Ascending aorta (tissue), 2 donors: ENCODE measurements at places on chromosomes 2 and 18.

DNA sequence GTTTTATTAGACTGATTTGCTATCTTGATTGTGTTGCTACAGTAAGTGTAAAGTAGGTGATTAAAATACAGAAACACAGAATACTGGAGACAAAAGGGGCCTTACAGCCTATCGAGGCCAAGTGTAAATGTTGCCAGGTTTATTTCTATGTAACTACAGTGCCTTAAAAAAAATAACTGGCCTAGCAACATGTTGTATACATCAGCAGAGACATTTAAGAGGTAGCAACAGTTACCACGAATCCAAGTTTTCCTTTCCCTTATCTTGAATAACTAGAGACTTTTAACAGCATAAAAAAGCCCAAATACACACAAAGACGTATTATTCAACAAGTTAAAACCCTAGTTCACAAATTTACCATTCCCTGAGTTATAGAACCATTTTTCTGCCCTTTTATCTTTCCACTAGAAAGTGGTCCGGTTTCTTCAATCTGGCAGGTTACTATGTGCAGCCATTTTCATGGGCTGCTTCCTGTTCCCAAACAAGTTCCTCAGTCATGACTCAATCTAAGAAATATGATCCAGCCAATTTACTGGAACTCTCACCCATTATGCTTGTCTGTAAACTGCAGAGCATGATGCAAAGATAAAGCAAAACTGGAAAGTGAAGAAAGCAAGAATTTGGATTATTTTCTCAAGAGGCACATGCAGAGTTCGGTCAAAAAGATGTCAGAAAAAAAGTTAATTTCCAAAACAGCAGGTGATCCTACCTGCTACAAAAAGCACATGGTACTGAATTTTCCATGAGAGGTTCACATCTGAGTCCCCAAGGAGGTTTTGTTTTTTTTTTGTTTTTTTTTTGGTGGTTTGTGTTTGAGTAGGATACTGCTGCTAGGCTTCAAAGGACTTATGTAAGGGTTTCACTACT is 22.2 kb downstream of the NFE2L2 start:
- H3K36me3 ChIP-seq = no peaks in the 10 kb centered on the region
- peaks cover 86% of the 10 kb centered on the region for H3K4me1 ChIP-seq
- no peaks in the 10 kb centered on the region for H3K27me3 ChIP-seq
- H3K4me3 ChIP-seq = peak overlapping the region; percentile 34
- DNase-seq = no peak

GRCh38 chr2:28164280-28164801 is 228.3 kb upstream of the FOSL2 start:
- H3K27me3 ChIP-seq = no peaks in the 10 kb centered on the region
- DNase-seq = no peak
- no peak overlapping the region for H3K27ac ChIP-seq
- H3K4me1 ChIP-seq = no peaks in the 10 kb centered on the region
- no peaks in the 10 kb centered on the region for H3K36me3 ChIP-seq

DNA sequence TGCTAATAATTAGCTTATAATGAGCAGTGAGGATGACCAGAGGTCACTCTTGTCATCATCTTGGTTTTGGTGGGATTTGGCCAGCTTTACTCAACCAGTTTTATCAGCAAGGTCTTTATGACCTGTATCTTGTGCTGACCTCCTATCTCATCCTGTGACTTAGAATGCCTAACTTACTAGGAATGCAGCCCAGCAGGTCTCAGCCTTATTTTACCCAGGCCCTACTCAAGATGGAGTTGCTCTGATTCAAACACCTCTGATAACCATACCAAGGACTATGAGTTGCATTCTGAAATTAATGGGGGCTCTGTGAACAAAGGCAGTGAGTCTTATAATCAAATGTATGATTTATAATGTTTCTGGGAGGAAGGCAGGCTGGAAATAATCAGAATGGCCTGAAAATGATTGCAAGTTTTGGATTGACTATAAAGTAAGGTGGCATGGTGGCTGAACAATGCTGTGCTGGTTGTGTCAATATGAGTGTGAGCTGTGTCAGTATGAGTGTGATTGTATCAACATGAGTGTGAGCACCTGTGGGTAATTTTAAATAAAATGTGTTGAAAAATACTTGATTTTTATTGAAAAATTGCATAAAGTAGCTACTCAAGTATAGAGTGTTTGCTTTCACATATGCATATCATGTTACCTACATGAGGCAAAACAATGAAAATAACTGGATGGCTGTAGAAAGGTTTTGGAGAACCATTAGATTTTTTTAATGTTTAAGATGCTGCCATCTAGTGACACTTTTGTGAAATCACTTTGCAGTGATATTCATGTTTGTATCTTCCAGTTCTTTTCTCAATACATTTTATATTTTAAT is 103.0 kb downstream of the KYNU start:
- H3K27ac ChIP-seq = no peak overlapping the region
- no peaks in the 10 kb centered on the region for H3K27me3 ChIP-seq
- H3K4me3 ChIP-seq = no peak overlapping the region
- DNase-seq = no peak
- H3K4me1 ChIP-seq = no peaks in the 10 kb centered on the region
- H3K36me3 ChIP-seq = no peaks in the 10 kb centered on the region

DNA sequence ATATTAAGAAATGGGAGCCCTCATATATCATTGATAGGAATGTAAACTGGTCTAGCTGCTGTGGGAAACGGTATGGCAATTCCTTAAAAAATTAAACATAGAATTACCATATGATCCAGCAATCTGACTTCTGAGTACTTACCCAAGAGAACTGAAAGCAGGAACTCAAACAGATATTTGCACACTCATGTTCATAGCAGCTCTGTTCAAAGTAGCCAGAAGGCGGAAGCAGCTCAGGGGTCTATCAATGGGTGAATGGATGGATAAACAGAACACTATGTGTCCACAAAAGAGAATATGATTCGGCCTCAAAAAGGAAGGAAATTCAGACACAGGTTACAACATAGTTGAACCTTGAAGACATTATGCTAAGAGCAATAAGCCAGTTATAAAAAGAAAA is 135.7 kb upstream of the NDUFV2 start:
- H3K27ac ChIP-seq = no peak overlapping the region
- no peaks in the 10 kb centered on the region for H3K27me3 ChIP-seq
- no peaks in the 10 kb centered on the region for H3K36me3 ChIP-seq
- H3K4me3 ChIP-seq = no peak overlapping the region
- H3K4me1 ChIP-seq = no peaks in the 10 kb centered on the region

DNA sequence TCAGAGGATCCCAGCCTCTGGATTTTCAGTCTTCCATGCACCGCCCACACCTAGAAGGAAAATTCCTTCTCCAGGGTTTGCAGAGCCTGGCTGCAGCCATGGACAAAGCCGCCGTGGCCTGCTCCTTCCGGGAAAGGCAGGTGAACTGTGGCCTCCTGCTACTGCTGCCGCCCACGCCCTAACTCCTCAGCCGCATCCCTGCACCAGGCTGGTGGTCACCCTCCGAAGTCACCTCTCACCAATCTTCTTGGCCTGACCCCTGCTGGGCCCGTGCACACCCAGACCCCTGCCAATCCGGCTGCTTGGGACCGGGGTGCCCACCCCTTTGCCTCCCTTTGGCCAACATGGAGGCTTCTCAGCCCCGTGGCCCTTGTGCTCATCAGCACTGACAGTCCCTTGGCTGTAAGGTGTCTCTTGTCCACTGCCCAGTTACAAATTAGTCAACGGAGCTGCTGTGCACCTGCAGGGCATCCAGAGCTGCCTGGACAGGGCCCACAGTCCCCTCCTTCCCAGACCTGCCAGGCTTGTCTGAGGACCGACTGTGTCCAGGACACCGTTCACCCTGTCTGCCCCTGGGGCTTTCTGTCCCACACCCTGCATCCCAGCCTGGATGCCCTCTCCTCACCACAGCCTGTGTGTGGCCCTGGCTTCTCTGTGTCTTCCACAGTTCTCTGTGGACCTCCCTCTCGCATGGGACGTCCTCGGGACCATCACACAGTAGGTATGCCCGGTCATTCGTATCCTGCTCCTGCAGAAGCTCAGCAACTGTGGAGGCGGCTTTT is 130.1 kb upstream of the TPO start:
- H3K4me3 ChIP-seq = no peak overlapping the region
- no peaks in the 10 kb centered on the region for H3K36me3 ChIP-seq
- H3K27ac ChIP-seq = no peak overlapping the region
- H3K4me1 ChIP-seq = no peaks in the 10 kb centered on the region

GRCh38 chr2:128360711-128361110 is 42.0 kb upstream of the HS6ST1 start:
- no peaks in the 10 kb centered on the region for H3K36me3 ChIP-seq
- H3K4me3 ChIP-seq = no peak overlapping the region
- H3K4me1 ChIP-seq = peaks cover 19% of the 10 kb centered on the region
- no peak for DNase-seq
- H3K27ac ChIP-seq = no peak overlapping the region
- no peaks in the 10 kb centered on the region for H3K27me3 ChIP-seq

- no peaks in the 10 kb centered on the region for H3K4me1 ChIP-seq
- no peak for DNase-seq
- no peaks in the 10 kb centered on the region for H3K27me3 ChIP-seq
- H3K4me3 ChIP-seq = no peak overlapping the region
- no peak overlapping the region for H3K27ac ChIP-seq
- no peaks in the 10 kb centered on the region for H3K36me3 ChIP-seq
These were observed 8.2 kb upstream of the CIB4 start for GRCh38 chr2:26649322-26649721.

DNA sequence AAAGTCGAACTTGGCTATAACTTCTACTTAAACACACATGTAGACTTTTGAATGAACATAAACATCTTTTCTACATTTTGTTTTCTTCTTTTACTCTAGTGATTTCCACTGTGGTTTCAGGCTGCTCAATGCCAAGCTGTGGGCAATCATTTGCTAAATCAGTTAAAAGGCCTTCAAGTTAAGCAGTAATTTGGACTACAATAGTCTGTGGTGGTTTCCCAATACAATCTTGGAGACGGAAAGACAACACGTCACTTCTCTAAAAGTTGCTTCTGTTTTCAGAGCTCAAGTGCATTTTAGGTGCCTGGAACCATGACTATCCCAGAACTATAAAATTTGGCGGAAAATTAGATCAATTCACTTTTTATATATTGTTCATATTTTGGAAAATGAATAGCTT is 69.4 kb downstream of the TXNL1 start:
- no peaks in the 10 kb centered on the region for H3K4me1 ChIP-seq
- no peak overlapping the region for H3K4me3 ChIP-seq
- H3K27me3 ChIP-seq = no peaks in the 10 kb centered on the region
- H3K36me3 ChIP-seq = no peaks in the 10 kb centered on the region

DNA sequence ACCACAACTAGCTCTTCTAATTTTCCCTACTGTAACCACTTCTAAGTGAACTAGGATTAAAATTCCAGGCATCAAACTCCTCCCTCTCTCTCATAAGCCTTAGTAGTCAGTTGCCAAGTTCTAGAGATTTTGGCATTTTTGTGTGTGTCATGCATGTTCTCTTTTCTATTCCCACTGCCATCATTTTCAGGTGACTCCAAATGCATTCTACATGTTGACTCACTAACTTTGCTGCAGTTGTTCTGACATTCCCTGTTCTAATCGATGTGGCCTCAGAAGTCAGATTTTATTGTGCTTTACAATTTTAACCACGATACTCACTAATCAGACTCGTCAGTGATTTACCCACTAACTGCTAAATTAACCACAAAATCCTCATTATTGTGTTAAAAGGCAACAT is 13.3 kb downstream of the DSC1 start:
- no peaks in the 10 kb centered on the region for H3K4me1 ChIP-seq
- no peaks in the 10 kb centered on the region for H3K27me3 ChIP-seq
- no peaks in the 10 kb centered on the region for H3K36me3 ChIP-seq
- no peak overlapping the region for H3K4me3 ChIP-seq
- no peak overlapping the region for H3K27ac ChIP-seq

DNA sequence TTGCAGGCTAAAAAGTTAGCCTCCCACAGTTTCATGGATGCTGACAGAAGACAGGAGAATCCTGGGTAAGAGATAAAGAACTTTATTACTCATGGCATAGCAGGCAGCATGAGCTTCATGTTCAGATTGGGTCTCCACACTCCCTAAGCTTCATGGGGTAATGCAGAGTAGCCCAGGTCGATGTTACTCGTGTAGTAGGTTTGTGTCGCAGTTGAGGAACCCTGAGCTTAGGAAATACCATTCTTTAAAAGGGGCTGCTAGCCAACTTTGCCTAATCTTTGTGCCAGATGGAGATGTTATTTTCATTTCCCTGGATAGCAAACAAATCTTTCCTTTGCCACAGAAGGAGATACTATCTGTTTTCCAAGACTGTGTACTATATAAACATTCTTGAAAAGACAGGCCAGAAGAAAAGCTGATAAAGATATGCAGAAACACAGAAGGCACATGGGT is 117.6 kb downstream of the LTBP1 start:
- no peak overlapping the region for H3K4me3 ChIP-seq
- H3K4me1 ChIP-seq = peaks cover 4% of the 10 kb centered on the region
- no peaks in the 10 kb centered on the region for H3K36me3 ChIP-seq
- no peak for DNase-seq
- peak overlapping the region; percentile 70 for H3K27ac ChIP-seq

- H3K27me3 ChIP-seq = no peaks in the 10 kb centered on the region
- no peaks in the 10 kb centered on the region for H3K36me3 ChIP-seq
- peaks cover 68% of the 10 kb centered on the region for H3K4me1 ChIP-seq
- H3K27ac ChIP-seq = peak overlapping the region; percentile 79
- no peak for DNase-seq
- no peak overlapping the region for H3K4me3 ChIP-seq
These were observed 124.8 kb upstream of the EML6 start for GRCh38 chr2:54598347-54599325.

DNA sequence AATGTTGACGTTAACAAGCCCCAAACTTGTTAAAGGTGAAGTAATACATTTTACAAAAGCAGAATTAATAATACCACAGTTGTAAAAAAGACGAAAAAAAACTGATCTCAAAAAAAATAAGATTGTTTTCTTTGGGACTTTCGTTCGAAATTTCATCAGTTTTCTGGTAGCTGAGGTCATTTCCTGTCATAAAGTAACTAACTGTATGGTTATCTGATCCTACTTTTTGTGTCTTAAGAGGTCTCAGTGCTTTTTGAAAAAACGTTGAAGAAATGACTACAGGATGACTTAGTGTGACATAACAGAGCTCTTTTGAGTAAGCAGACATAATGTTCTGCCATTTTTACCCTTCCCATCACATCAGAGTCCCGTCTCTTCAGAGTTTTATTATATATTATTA is 79.3 kb downstream of the BIRC6 start:
- no peak overlapping the region for H3K27ac ChIP-seq
- H3K4me1 ChIP-seq = no peaks in the 10 kb centered on the region
- no peak overlapping the region for H3K4me3 ChIP-seq
- H3K27me3 ChIP-seq = no peaks in the 10 kb centered on the region
- no peak for DNase-seq
- peaks cover 34% of the 10 kb centered on the region for H3K36me3 ChIP-seq

GRCh38 chr18:57433482-57433881 is 1.7 kb upstream of the ONECUT2 start:
- peaks cover 41% of the 10 kb centered on the region for H3K27me3 ChIP-seq
- peaks cover 3% of the 10 kb centered on the region for H3K4me1 ChIP-seq

- H3K4me3 ChIP-seq = no peak overlapping the region
- H3K27ac ChIP-seq = no peak overlapping the region
- no peak for DNase-seq
- no peaks in the 10 kb centered on the region for H3K36me3 ChIP-seq
- H3K4me1 ChIP-seq = no peaks in the 10 kb centered on the region
These were observed 70.7 kb downstream of the LIPG start for GRCh38 chr18:49632588-49632987.

- H3K27me3 ChIP-seq = no peaks in the 10 kb centered on the region
- H3K4me3 ChIP-seq = no peak overlapping the region
- no peak overlapping the region for H3K27ac ChIP-seq
- DNase-seq = no peak
- no peaks in the 10 kb centered on the region for H3K4me1 ChIP-seq
These were observed 42.4 kb upstream of the DDX18 start for GRCh38 chr2:117771969-117772630.

GRCh38 chr2:58435246-58435645 is 194.1 kb upstream of the FANCL start:
- no peak overlapping the region for H3K4me3 ChIP-seq
- no peaks in the 10 kb centered on the region for H3K27me3 ChIP-seq
- no peak for DNase-seq
- no peaks in the 10 kb centered on the region for H3K36me3 ChIP-seq
- no peaks in the 10 kb centered on the region for H3K4me1 ChIP-seq
- no peak overlapping the region for H3K27ac ChIP-seq
